ENCODE measurements at places on chromosomes 12 and 14. TPM values are rescaled to one million over a fixed set of nuclear protein-coding genes. Genes with fewer than 3 reads are reported as not detected.

Gene MGP
- 4,815 TPM for total RNA-seq

DNA sequence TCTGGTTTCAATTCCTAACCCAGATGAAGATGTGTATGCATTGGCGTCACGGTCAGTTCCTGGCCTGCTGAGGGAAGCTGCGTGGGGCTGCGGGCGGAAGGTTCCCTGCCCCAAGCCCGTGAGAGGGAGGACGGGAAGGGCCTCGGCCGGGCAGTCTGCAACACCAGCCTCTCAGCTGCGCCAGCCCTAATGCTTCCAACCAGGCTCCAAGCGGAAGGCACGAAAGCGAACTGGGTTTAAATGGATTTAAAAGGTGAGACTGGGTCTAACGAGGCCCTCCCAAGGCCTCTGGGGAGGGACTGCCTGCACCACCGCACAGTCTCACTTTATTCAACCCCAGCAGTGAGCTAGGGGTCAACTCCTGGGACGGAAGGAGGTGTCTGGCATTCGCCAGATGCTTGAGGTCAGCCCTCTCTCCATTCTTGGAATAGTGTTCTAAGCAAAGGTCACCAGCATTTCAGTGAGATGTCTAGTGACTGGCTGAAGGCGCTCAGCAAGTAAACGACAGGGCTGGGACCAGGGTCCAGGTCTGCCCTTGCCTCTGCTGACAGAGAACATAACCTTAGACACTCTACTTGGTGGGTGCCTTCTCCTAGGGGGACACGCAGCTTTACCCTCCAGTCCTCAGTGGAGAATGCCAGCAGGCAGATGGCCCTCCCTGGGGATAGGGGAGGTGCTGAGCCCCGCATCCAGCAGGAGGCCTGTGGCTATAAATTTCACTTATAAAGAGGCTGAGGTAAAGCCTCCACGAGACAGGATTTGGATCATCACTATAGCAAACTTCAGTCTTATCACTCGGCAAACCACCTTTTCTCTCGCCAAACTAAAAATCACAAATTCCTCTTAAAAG lies 92.2 kb downstream of the PIWIL1 start:
- DNase-seq, result peak; percentile 72

- no peak for DNase-seq
These were observed 56.0 kb upstream of the RFLNA start for GRCh38 chr12:124238886-124239285.

Gene MDGA2
- total RNA-seq, result 0.37 TPM

Gene PRICKLE1
- 19.4 TPM for total RNA-seq

GRCh38 chr12:121802485-121802842 lies 1.3 kb upstream of the SETD1B start:
- DNase-seq, result no peak

- no peak for DNase-seq
These were observed 14.3 kb downstream of the ASB8 start for GRCh38 chr12:48142818-48143674.

GRCh38 chr14:97057238-97058073 lies 260.3 kb downstream of the VRK1 start:
- DNase-seq, result no peak

Gene AKAP3
- 1.2 TPM for total RNA-seq

GRCh38 chr12:48021485-48022179 lies 17.4 kb upstream of the COL2A1 start:
- DNase-seq, result no peak

- no peak for DNase-seq
These were observed 595.5 kb downstream of the GALC start for GRCh38 chr14:87397499-87397898.

Gene FGF23
- not detected for total RNA-seq

DNA sequence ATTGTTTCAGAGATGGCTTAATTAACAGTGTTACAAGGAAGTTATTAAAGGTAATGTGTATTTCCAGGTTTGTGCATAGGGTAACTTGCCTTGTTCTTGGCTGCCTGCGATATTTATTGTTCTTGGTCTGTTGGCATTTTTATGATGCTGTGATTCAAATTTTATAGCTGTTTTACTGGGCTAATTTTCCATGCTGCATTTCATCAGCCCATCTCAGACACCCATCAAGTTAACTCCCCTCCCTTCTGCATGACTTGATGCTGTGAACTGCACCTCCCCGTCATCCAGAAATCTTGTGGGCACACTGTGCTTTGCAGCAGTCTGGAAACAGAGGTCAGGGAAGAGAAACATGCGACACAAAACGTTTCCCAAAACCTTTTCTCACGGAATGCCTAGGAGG lies 1049.2 kb downstream of the AACS start:
- no peak for DNase-seq

- DNase-seq, result peak; percentile 85
These were observed 185.6 kb upstream of the C14orf180 start for GRCh38 chr14:104393898-104394381.

Gene TEX52
- not detected for total RNA-seq

DNA sequence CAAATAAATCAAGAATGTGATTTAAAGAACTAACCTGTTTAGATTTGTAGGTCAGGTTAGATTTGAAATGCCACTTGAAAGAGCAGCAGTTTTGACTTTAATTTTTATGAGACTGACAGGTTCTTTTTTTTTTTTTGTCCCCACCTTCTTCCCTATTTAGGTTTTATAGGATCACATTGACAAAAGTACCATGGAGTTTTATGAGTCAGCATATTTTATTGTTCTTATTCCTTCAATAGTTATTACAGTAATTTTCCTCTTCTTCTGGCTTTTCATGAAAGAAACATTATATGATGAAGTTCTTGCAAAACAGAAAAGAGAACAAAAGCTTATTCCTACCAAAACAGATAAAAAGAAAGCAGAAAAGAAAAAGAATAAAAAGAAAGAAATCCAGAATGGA lies 31.9 kb downstream of the KTN1 start:
- DNase-seq, result no peak

Gene C14orf93
- total RNA-seq, result 5.7 TPM

Gene SIX6
- not detected for total RNA-seq

DNA sequence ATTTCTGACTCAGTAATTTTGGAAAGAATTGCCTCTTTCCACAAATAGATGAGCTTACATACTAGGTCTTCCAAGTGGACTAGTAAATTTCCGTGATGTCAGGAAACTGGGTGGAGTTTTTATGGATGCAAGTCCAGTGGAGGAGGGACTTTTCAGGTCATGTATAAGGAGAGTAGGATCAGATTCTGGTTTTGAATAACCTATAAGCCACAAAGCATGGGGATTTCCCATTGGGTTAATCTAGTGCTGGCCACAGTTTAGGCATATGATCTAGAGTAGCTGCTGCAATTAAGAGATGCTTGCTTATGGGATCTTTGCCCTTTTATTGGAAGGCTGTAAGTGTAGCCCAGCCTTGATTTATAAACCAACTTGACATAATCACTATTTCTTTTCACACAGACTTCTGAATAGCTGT lies 33.8 kb downstream of the STK38L start:
- DNase-seq, result no peak

Gene DEGS2
- total RNA-seq, result 1.2 TPM

DNA sequence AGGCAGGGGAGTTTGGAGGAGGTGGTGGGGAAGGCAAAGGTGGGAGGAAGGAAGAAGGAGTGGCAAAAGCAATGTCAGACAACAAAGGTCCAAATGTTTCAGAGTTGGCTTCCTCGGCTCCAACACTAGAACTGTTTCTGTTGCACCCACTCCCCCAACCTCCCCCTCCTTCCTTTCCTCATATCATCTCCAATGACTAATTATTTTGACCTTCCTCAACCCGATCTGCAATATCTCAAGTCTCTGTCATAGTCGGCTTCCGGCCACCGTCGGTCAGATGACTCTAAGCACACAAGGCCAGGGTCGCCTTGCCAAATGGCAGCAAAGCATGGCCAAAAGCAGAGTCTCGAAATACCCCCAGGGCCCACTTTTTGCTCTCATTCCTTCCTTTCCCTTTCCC lies 637.0 kb upstream of the TBX3 start:
- no peak for DNase-seq

Gene PITPNM2
- total RNA-seq, result 24.7 TPM

Gene RHEBL1
- total RNA-seq, result 0.38 TPM

DNA sequence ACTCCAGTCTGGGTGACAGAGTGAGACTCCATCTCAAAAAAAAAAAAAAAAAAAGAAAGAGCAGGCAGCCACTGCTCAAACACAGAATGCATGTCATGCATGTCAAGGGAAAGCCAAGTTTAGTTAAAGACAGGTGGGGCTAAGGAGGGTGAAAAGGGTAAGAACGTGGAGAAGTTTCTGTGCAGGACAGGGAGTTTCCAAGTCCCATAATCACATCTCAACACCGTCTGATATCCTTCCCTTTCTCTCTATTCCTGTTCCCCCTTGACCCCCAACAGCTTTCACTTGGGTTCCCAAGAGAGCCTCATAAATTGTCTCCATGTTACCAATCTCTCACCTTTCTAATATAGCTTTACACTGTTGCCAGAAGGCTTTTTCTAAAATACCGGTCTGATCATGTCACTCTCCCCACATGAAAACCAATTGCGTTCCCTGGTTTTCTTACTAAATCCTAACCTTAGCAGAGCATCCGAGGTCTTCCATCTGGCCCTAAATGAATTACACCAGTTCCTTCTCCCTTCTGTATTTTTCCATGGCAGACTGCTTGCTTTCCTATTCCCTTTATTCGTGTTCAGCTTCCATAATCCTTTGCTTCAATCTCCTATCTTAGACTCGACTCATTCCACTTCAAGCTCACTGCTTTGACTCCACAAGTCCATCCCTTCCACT lies 37.0 kb downstream of the LIMA1 start:
- DNase-seq, result no peak

DNA sequence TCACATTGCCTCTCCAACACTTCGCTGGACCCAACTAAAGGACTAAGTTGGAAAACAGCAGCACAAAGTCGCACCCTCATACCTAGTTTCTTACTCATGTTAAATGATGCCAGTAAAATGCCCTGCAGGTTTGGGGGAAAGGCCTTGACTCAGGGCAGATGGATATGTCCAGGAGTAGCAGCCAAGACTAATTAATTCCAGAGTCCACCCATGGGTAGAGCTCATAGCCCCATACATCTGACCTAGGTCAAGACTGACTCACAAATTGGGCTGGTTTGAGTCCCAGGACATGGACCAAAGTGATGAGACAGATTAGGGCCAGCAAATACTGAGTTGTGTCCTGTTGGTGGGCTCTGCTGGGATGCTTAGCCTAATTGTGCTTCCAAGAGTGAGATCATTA lies 224.0 kb upstream of the BTG1 start:
- DNase-seq, result no peak

Gene HPD
- 17.4 TPM for total RNA-seq

Gene OR4K5
- not detected for total RNA-seq

DNA sequence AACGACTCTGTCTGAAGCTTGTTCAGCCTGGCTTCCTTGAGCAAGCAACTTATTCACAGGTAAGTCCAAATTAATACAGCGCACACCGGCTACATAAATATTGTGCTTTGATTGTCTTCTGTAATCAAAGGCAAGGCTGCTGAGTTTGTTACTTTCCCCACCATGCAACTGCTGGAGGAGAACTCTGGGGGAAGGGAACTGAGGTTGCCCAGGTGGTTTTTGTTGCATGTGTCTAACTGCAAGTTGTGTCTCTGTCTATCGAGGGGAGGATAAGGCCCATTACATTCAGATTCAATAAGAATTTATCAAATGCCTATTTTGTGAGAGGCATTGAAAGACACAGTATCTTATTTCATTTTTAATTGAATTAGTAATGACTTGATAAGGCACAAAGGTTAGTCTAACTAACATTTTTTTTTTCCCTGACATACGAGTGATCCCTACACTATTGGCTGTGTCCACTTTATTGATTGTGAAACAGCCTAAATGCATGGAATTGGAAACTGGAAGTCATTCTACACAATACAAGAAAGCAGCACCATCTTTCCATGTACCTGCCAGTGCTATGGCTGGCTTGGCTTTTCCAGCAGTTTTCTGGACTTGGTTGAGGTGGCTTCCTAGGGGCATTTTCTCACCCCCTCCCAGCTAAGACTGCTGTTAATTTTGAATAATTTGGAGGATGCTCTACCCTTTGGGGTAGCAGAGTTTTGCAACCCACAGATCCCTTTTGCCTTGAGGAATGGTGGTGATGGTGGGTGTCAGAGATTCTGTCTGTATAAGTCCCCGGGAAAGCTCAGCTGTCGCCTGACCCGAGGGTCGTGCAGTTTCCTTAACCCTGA lies 951 bp upstream of the CHST11 start:
- no peak for DNase-seq

GRCh38 chr12:26940516-26941214 lies 2.4 kb downstream of the FGFR1OP2 start:
- no peak for DNase-seq

Gene TUNAR
- not detected for total RNA-seq

GRCh38 chr12:7017870-7018349 lies 366 bp downstream of the LPCAT3 start:
- no peak for DNase-seq

GRCh38 chr12:93153321-93153720 lies 224.2 kb upstream of the EEA1 start:
- no peak for DNase-seq

DNA sequence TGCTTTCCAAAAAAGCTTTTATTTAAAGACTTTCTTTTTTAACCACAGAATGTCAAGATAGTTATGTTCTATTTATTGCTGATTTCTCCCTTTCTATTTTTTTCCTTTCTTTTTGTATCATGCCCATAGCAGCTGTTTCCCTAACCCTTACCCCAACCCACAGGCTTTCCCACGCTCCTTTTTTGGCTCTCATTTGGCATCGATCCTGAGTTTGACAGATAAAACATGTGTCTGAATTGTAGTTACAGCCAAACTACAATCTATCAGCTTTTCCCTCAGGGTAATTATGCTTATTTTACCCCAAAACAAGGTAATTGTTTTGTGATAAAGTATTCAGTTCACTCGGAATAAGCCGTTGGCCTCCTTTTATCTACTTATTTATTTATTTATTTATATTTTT lies 46.7 kb downstream of the PDE3A start:
- DNase-seq, result no peak

Gene GDF3
- total RNA-seq, result not detected

- no peak for DNase-seq
These were observed 253.1 kb downstream of the ANO2 start for GRCh38 chr12:5691943-5692342.

Gene PRH1
- total RNA-seq, result 13.5 TPM

- no peak for DNase-seq
These were observed 86.3 kb upstream of the NID2 start for GRCh38 chr14:52154992-52155650.

- DNase-seq, result no peak
These were observed 29.7 kb downstream of the R3HDM2 start for GRCh38 chr12:57401165-57401564.

- DNase-seq, result no peak
These were observed 6.2 kb upstream of the CNOT2 start for GRCh38 chr12:70236990-70237389.

Gene HCAR1
- total RNA-seq, result 0.52 TPM

Gene CIROP
- total RNA-seq, result not detected

- DNase-seq, result no peak
These were observed 37.1 kb downstream of the USP15 start for GRCh38 chr12:62297321-62297720.

Gene AQP6
- not detected for total RNA-seq
